ENCODE measurements at places on chromosomes 2 and 18.

GRCh38 chr18:23266717-23267446, 131.6 kb downstream of the CABLES1 start:
- DNase-seq, result no peak

GRCh38 chr18:24586662-24587360, 126.4 kb downstream of the HRH4 start:
- DNase-seq, result no peak

GRCh38 chr2:241671457-241672240, 15.0 kb downstream of the DTYMK start:
- no peak for DNase-seq

DNA sequence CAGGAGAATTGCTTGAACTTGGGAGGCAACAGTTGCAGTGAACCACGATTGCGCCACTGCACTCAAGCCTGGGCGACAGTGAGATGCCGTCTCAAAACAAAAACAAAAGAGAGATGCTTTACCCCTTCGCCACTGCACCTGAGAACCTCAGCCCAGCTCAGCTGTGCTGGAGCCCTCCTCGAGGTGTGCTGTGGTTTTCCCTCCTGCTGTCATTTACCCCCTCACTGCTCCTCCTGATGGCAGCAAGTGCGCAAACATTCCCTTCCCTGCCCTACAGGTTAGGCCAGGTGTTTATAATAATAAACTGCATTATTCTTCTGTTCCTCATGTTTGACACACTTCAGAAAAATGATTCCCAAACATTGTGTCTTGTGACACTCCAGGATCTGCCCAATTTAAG, 8.4 kb downstream of the FBXO36 start:
- DNase-seq, result no peak

- DNase-seq, result no peak
Observed at GRCh38 chr2:190838492-190838910, 42.1 kb upstream of the GLS start.
